Stimulated activated CD8-positive, alpha-beta memory T cell treated with anti-CD3 and anti-CD28 coated beads, Interleukin-4, amount 100 ng/mL, for 24 hours (primary cell): ENCODE measurements at places on chromosomes 6 and 20.

DNA sequence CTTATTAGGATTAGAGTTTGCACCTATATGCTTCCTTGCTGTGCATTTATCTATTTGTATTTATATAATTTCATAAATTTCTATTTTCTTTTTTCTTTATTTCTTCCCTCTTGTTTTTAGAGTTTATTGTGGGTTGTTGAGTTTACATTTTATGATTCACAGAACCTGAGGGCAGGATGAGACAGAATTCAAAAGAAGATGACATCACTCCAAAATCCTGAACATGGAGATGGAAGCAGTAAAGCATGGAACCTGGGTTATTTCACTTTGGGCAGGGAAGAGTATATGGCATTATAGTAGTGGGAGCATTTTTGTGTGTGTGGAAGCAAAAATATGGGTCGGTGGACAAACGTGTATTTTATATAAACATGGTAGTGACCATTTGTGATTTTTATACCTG, 157.5 kb downstream of the RFX6 start:
- no peak for DNase-seq

DNA sequence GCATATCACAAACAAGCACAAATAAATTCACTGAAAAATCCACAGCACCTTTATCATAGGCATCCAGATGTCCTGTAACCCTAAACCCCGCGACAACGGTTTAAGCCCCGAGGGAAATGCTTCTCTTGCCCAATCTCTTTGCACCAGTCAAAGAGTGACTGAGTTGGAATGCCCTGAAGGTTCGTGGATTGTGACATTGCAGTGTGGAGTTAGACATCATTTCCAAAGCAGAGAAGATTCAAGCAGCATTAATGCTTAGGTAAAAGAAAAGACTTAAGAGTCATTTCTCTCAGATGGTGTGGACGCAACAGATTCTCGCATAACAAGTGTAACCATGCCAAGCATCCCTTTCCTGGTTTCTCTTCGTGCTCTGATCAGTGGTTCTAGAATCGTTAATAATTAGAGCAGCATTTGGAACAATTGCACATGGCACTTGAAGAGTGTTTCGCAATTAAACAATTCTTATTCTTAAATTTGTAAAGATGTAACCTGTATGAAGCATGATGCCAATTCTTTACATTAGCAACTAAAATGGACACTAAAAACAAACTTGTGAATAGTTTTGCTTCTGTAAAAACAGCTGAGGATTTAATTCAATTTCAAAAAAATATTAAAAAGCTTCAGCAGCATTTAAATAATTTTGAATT, 121.6 kb downstream of the HIVEP2 start:
- no peak for DNase-seq

DNA sequence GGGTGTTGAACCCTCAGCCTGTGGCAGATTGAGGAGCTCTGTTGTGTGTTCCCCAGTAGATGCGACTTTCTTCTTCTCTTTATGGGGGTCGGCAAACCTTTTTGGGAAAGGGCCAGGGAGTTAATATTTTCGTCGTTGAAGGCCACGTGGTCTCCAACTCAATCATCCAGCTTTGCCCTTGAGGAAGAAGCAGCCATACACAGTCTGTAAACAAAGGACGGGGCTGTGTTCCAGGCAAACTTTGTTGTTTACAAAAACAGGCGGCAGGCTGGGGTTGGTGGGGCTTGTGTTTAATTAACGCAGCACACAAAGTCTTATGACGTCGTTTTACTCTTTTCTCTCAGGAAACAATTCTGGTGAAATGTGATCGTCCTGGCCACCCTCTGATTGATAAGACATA, 20.2 kb downstream of the KIF25 start:
- no peak for DNase-seq

DNA sequence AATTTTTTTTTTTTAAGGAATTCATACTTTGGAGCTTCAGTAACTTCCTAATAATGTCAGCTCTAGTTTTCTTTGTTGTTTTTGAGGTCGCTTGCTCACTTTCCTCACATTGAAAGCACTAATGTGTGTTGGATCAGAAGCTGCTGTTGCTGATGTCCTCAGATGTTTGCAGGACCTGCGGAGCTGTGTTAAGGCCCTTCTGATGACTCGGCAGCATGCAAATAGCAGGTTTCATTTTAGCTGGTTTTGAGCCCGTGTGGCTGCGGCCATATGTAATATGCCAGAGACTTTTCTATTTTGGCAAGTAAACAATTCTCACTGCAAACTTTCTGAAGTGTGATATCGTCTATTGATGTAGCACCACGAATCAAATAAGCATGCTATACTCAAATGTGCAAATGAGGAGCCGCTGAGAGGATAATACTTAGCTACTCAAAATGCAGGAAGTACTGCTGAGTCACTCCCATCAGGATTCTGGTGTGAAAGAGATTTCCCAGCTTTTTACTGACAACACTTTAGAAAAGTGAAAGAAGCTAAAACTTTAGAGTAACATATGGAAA, 187.8 kb downstream of the SASH1 start:
- no peak for DNase-seq

DNA sequence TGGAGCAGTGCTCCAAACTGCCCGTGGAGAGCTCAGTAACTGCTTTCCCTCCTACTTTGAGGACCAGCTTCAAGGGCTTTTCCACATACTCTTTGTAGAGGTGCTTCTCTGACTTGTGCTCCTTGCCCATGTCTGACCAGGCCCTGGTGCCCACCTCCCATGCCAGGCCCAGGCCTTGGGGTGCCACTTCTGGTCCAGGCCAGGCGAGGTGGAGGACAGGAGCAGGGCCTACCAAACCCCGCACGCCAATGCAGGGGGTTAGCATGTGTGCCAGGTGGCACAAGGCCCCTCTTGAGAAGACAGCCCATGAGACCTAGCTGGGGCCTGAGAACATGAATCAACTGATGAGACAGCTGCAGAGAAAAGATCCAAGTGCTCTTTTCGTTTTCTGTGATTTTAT, 47.0 kb upstream of the PLN start:
- DNase-seq, result no peak
